ENCODE measurements at places on chromosomes 5 and 9. TPM values are rescaled to one million over a fixed set of nuclear protein-coding genes. Genes with fewer than 3 reads are reported as not detected.

GTF2H2 gene
- 5.2 TPM for polyA plus RNA-seq

- H3K4me3 ChIP-seq: no peak overlapping the region
- no peaks in the 10 kb centered on the region for H3K4me1 ChIP-seq
- H3K27ac ChIP-seq: no peak overlapping the region
These were observed 116.0 kb downstream of the GOLPH3 start for GRCh38 chr5:32058101-32058500.

- peak overlapping the region; percentile 96 for H3K27ac ChIP-seq
- no peaks in the 10 kb centered on the region for H3K27me3 ChIP-seq
- peak overlapping the region; percentile 73 for H3K4me3 ChIP-seq
- H3K36me3 ChIP-seq: no peaks in the 10 kb centered on the region
These were observed 61.3 kb downstream of the RAPGEF1 start for GRCh38 chr9:131678499-131679111.

IL5 gene
- not detected for polyA plus RNA-seq

CREB3 gene
- 47.8 TPM for polyA plus RNA-seq

Measured in immature natural killer cell (primary cell).